Naive thymus-derived CD8-positive, alpha-beta T cell (primary cell): ENCODE measurements at places on chromosomes 13 and 19.

- no peak for DNase-seq
Measured at GRCh38 chr13:114235697-114236096, 1.0 kb downstream of the CDC16 start.

- no peak for DNase-seq
Measured at GRCh38 chr13:48656608-48657007, 2.9 kb downstream of the CYSLTR2 start.

DNA sequence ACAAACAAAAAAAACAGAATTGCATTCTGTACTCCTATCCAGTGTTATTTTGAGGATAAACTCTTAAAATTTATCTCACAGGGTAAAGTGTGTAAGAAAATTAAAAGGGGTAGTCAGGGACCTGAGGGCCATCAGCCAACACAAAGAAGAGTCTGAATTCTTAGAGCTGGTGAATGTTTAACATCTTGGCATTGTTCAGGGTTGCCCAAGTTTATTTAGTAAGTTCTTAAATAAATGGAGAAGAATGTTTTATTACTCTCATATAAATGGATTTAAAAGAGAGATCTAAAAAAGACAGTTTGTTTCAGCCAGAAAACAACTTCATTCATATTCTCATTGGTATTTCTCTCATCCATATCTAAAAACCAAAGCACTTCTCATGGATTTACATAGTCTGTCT is 171.7 kb downstream of the LACC1 start:
- no peak for DNase-seq

- no peak for DNase-seq
Measured at GRCh38 chr13:73274147-73274546, 215.3 kb downstream of the KLF5 start.

GRCh38 chr19:11269408-11269807 is 7.1 kb upstream of the DOCK6 start:
- DNase-seq, result no peak

DNA sequence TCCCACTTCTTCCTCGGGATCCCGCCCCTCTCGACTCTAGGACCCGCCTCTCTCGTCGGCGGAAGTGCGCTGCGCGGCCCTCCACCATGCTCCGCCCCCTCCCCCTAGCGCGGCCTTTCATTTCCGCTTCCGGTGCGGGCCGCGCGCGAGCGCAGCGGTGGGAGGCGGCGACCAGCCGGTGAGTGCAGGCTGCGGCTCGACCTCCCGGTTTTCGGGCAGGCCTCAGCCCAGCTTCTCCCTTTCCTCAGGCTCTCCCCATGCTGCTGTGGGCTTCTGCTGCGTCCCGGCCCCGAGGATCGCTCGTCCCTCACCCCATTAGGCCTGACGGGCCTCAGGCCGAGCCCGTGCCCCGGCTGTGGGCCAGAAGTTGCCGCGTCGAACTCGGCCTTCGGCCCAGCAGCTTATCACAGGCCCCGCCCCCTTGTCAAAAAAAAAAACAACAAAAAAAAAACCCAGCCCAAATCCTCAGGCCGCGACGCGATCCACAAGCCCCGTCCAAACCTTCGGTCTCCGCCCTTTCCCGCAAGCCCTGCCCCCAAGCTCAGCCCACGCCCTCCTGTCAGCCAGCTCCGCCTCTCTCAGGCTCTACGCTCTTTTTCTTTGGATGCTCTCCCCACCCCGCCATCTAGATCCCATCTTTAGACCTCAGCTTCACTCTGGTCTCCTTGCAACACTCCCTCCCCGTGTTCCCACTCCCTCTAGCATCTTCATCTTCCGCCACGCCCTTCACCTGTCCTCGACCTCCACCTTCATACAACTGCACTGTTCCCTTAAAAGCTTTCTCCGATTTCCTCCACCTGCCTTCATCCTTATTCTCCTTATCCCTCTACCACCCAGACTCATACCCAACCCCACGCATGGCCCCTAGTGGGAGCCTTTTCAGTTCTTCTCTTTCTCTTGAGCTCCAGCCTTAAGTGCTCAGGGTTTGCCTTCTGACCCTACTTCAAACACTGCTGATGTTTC is at the start of gene CLASRP:
TSS of gene CLASRP (plus strand) at position 115 of the 963 bp plus-strand sequence. CDS start 1,168 bp downstream, outside the sequence.
- DNase-seq, result peak; percentile 88

DNA sequence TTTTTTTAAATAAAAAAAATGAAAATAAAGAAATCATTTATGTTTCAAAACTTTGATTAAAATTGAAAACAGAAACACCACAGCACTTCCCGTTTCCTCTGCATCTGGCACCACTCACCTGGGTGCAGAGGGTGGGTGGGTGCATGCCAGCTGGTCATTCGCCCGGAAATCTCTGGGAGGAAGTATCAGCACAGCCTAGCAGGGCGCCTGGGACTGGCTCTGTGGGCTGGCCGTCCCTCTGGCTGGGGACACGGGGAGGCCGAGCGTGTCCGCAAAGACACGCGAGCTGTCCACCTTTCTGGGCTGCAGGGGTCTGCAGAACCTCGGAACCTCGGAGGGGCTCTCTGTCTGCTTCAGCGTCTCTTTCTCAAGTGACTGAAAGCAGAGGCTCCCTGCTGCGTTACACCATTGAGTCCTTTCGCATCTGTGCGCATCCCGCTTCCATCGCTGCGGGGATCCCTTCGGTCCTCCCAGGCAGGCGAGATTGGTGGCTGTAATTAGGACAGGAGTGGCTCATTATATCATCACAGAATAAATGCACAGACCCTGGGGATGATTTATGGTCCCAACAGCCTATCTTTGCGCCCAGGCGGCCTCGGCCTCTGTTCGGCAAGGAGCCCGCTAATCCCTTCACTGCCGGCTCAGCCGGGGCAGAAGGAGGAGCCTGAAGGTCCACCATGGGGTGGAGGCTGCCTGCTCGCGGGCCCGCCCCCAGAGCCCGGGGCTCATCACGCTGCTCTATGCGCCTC is 17.2 kb downstream of the CRTC1 start:
- peak; percentile 78 for DNase-seq

DNA sequence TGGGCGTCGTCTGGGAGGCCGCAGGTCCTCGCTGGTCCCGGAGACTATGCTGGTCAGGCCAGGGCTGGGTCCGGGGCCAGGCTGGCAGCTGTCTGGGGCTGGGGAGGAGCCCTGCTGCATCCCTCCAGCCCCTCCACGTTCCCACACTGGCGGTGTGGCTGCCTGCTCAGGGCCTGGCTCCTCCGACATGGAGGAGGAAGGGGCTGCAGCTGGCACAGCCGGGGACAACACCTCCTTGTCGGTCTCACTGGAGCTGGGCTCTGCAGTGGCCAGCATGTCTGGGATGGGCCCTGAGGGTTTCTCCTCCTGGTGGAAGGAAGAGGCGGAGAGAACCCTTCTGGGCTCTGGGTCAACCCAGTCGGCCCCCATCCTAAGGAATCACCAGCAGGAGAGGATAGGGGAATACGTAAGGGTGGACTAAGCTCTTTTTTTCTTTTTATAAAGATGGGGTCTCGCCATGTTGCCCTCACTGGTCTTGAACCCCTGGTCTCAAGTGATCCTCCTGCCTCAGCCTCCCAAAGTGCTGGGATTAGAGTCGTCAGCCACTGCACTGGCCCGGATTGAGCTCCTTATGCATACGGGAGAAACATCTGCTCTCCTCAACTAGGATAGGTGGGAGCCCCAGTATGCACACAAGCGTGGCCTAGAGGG is 806 bp downstream of the ZNF414 start:
- no peak for DNase-seq

GRCh38 chr19:16127776-16128371 is 15.6 kb upstream of the HSH2D start:
- DNase-seq, result no peak

DNA sequence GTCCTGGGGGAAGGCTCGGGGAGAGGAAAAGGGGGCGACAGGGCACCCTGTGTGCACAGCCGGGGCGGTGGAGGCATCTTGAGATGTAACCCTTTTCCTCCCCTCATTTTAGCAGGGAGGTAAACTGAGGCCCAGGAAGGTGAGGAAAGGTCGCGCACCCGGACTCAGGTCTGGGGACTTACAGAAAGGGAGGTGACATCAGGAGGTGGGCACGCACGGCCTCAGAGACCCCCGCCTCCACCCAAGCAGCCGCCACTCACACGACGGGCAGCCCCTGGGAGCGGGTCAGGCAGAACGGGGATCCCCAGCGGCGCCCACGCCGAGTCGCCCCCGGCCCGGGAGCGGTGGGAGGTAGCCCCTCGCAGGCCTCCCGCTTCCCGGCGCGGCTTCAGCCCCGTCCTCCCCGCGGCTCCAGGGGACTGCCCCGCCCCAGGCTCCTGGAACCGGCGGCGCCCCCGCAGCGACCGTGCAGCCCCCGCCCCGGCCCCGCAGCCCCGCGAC is 477 bp downstream of the PIP5K1C start:
- DNase-seq, result no peak
